Mesenchymal stem cell (in vitro differentiated cells and primary cell): ENCODE measurements at places on chromosomes 5 and 9.

DNA sequence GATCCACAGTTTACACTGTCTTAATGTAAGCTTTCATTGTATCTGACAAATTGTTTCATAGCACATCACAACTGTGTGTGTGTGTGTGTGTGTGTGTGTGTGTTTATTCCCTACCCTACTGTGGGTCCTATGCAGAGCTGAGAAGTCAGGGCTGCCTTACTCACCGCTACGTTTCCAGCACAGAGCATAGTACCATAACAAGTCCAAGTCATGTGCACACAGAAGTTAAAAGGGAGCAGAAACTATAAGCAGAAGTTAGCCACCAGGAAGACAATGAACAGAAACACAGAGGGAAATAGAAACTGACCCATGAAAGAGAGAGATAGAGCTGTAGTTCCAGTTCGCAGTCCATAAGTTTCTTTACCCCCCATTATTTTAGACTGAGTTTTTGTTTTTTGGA lies 38.2 kb upstream of the DMXL1 start:
- peak; percentile 7 for DNase-seq

GRCh38 chr5:71699751-71700150 lies 19.3 kb upstream of the CARTPT start:
- no peak for DNase-seq

- peak; percentile 84 for DNase-seq
These were observed at the start of gene ZMYND19 for GRCh38 chr9:137590469-137591383. ZMYND19 (minus strand) TSS chr9:137590512; CDS start chr9:137590263, 249 bp downstream.

DNA sequence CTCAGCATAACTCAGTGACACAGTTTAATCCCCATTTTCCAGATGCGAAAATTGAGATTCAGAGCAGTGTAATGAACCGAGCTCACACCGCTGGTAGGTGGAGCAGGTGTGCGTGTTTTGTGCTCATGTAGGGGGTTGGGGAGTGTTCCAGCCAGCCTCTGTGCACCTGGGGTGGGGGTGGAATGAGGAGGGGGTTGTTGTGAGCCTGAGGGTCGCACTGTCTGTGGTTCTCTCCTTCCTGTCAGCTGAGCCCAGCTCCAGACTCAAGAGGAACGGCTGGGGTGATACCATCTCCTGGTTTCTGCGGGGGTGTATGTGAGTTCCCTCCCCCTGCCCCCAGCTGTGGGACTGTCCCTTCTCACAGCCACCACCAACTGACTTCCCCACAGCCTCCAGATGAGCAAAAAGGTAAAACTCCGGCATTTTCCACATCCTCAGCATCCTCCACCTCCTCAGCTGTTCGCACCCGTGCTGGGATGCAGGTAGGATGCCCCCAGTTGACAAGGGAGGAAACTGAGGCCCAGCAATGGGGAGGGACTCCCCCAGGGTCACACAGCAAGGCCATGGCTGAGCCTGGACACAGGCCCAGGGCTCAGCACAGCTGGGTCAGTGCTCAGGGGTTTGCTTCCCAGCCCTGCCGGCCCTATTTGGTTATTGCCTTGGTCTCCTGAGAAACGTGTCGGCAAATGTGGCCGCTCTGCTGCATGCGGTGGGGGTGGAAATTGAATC lies 2.1 kb downstream of the SH2D3C start:
- no peak for DNase-seq

DNA sequence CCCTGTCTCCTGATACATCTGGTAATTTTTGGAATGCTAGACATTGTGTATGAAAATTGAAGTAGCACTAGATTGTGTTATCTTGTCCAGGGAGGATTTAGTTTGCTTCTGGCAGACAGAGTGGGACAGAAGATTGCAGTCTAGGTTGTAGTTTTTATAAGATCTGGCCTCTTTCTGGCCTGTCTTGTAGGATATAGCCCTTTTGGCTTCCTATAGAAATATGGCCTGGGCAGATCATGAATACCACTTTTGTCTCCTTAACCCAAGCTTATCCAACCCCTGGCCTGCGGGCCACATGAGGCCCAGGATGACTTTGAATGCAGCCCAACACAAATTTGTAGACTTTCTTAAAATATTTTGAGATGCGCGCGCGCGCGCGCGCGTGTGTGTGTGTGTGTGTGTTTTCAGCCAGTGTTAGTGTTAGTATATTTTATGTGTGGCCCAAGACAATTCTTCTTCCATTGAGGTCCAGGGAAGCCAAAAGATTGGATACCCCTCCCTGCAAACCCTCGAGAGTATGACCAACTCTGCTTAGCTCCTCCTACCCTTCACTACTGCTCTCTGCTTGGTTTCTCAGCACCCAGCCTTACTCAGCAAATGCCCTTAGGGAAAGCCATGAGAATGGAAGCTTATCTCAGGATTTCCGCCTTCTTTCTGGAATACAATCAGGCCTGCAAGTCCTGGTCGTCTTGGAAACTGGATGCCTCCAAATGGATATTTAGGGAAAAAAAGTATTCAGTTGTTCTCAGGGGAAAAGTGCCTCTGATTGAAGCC lies 26.5 kb downstream of the ANKRD33B start:
- DNase-seq = peak; percentile 71

DNA sequence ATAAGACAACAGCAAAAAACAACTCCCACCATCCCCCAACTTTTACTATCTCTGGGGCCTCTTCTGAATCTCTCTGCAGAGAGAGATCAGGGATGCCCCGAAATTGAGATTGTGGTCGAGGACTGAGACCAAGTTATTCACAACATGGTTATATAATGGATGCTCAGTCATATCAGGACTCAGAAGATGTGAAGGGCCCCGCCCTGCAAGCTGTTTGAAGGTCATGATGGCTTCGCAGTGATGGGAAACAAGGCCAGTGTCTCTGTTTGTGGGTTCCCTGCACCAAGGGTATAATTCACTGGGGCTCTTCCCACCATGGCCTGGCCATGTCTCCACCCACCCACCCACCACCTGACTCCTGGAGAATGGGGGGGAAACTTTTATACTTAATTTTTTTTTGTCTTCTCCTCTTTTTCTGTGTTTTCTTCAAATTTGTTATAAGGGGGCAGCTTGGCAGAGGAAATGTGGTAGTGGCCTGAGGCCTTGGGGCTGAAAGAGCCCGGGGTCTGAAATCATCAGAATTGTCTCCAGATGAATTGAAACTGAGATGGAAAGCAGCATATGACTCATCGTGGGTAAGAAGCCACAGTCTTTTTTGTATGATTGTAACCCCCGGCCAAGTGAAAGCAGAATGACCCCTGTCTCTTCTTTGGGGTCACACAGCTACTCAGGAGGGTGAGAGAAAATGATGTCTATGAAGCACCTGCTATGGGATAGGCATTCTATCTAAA lies 15.0 kb upstream of the TEX48 start:
- peak; percentile 45 for DNase-seq

GRCh38 chr5:81233080-81233634 lies at the start of gene CKMT2:
CKMT2 (plus strand) TSS chr5:81233322; CDS start chr5:81251133, 17,811 bp downstream.
- DNase-seq = peak; percentile 49

DNA sequence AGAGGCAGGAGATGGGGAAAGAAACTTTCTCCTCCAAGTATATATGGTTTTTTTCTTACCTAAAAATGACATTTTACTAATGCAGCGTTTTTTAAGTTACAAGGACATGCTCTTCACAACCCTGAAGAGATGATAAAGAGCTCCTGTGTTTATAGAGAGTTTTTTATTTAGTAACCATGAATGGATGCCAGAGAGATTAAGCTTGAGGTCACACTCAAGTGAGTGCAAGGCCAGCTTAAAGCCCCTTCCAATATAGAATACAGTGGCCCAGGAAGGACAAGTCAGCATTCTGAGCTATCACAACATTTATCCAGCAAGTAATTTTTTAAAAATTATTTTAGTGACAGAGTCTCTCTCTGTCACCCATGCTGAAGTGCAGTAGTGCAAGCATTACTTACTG lies 6.7 kb upstream of the HAVCR2 start:
- DNase-seq = no peak

DNA sequence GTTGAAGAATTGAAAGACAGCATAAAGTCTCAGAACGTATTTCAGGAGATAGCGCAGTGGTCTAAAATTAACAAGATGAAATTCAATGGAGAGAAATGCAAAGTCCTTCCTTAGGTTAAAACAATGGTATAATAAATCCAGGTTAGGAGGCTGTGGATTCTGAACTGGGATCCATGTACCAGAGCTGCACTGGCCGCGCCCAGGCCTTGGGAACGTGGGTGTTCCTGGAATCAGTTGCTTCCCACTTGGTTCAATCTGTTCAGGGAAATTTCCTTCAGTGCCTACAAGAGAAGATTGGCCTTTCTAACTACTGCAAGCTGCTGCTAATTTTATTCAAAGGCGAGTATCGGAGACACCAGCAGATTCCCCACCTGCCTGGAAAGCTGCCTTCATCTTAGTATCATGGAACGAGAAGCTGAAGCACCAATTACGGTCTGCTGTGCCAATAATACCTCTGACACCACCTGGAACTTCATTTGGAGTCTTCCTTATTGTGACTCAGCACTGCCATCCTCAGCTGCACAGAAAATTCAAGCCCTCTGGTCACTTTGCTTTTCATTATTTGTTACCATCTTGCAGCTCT lies 14.3 kb upstream of the CTNND2 start:
- DNase-seq = no peak

GRCh38 chr5:127353327-127353726 lies 62.7 kb downstream of the MEGF10 start:
- DNase-seq = no peak

- DNase-seq = peak; percentile 54
These were observed 212.4 kb upstream of the C9orf72 start for GRCh38 chr9:27785714-27786100.

DNA sequence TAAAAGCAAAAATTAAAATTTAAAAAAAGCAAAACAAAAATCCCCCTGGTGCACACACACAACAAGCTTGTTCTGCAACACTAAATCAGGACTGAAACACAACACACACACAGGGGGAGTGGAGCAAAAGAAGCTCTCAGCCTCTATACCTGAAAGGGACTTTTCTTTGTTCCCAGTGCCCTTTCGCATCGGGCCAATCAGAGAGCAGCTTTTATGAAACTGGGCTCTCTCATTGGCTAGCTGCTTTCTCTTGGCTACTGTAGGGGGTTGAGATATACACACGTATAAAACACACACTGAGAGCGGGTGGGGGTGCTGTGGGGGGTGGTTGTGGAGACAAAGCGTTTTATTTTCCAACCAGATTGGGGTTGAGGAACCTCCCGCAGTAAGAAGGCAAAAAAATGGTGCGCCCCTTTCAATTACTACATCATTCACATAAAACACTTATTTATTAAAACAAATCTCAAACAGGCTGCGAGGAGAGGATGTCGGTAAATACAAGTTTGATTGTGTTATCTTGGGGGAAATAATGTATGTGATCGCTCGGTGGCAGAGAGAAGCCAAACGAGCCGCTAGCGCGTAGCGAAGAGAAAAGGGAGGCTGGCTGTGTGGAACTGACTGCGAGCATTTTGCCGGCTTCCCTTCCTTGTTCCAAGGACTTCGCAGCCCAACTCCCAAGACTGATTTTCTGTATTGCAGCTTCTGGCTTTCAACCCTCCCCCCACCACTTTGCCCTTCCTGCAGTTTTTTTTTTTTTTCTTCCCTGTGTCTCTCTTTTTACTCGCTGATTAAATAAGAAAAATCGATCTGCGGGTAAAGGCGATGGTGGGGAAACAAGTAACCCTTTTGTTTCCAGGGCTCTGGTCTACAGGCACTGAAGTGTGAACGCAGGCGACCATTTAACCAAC lies 2.5 kb upstream of the ZNF608 start:
- DNase-seq = peak; percentile 95

- no peak for DNase-seq
These were observed 75.6 kb downstream of the LRSAM1 start for GRCh38 chr9:127526655-127527559.

- DNase-seq = no peak
These were observed 348.2 kb downstream of the IRX1 start for GRCh38 chr5:3943859-3944258.

GRCh38 chr9:3170819-3171218 lies 326.9 kb upstream of the PUM3 start:
- DNase-seq = no peak

DNA sequence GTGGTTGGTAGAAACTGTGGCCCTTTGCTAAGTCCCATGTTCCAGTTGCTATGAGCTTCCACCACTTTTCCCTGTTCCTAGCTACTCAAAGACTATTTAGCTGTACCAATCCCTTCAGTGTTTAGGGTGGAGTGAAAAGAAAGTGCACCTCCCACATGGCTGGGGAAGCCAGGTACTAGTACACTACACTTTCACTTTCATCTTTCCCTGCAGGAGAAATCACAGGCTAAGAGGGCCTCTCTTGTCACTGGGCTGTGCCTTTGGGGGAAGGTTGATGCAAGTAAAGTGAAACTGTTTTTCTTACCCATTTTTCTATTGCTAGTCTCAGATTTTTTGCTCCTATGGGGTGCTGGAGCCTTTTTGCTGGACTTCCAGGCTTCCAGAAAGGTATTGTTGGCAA lies 33.5 kb upstream of the CKS2 start:
- DNase-seq = peak; percentile 62

GRCh38 chr9:116137581-116137980 lies 16.0 kb upstream of the PAPPA start:
- no peak for DNase-seq

GRCh38 chr9:116074658-116075057 lies 78.9 kb upstream of the PAPPA start:
- DNase-seq = no peak

DNA sequence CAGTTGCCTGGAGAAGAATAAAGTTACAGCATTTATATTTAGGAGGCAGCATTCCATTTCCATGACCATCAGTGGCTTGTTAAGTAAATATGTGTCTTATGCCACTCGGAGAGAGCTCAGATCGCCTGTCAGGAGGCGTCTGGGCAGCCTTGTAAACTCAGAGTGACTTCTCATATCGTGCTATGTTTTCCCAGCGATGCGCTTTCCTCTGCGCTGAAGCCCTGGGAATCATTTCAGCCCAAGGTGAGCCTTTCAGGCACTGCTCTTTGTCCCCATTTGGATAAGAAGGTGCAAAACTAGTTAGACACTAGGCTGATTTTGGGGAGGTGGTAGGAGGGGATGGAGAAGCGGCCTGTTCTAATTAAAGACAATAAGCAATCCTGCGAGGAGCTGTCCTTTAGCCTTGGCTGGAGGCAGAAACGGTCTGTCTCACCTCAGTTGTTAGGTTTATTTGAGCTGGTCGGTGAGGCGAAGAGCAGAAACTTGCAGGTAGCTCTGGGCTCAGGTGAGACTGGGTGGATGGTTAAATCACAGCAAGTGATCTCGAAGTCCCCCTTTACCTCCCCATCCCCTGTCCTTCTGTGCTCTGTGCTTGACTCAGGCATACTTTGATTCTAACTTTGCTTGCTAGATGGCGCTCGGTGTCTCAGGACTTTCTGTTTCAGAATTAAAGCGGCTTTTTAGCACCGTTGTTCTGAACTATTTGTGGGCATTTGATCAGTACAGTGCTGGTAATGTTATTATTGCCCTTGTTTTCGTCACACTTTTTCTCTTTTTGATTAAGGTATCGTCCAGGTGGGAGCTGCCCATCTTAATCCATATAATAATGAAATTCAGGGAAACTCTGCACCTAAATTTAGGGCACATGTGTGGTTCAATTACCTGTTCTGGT lies 24.6 kb downstream of the NR2F1 start:
- DNase-seq = peak; percentile 78

DNA sequence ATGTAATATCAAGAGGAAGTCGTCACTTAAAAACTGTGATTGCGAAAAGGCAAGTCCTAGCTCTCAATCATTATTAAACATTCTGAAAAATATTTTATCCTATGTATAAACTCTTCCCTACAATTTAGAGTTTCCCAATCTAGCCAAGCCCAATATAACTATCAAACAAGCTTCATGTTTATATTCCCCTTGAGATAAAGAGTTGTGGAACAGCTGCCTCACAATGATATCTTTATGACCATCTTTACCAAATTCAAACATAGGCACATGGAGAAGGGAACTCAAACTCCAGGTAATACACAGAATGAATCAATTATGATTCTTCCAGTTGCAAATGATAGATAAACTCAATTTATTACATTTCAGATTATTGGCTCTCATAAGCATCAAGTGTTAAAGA lies 1468.7 kb downstream of the EFNA5 start:
- DNase-seq = no peak

GRCh38 chr9:24333629-24334028 lies 212.1 kb downstream of the IZUMO3 start:
- DNase-seq = no peak
